ENCODE measurements at places on chromosomes 7 and 10. TPM values are rescaled to one million over a fixed set of nuclear protein-coding genes. Genes with fewer than 3 reads are reported as not detected.

- DNase-seq = no peak
- no peaks in the 10 kb centered on the region for H3K4me1 ChIP-seq
- no peaks in the 10 kb centered on the region for H3K27me3 ChIP-seq
- H3K27ac ChIP-seq = no peak overlapping the region
- H3K36me3 ChIP-seq = no peaks in the 10 kb centered on the region
- no peak overlapping the region for H3K4me3 ChIP-seq
Observed at GRCh38 chr7:66883716-66884115, 37.3 kb upstream of the TMEM248 start.

DNA sequence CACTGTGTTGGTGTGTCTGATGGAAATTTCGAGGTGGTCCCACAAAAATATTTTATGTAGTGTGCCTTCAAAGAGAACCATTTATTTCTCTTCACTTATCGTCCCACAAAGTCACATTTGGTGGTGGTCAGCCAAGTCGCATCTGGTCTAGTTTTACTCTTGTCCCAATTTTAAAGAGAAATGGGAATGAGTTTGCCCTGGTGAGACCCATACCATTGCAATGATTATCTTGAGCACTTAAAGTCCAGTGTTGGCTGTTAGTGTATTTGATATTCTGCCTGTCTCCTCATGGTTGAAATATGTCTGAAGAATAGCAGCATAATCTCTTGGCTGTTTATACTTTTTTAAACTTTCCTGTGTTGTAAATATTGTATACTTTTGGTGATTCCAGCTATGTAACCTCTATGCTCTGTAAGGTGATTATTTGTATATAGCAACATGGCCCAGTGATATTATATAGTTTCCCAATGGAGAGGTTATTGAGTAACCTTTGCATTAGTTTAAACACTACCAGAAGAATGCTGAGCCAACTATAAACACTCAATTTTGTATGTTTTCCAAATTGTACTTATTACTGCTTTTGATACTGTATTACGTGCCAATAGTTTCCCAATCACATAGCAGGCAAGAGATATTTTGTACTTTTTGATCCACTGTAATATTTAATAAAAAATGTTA, 172.2 kb downstream of the RTKN2 start:
- no peak for DNase-seq
- H3K36me3 ChIP-seq = peaks cover 18% of the 10 kb centered on the region
- no peak overlapping the region for H3K4me3 ChIP-seq

- no peak for DNase-seq
- no peak overlapping the region for H3K27ac ChIP-seq
- no peaks in the 10 kb centered on the region for H3K4me1 ChIP-seq
- no peak overlapping the region for H3K4me3 ChIP-seq
Observed at GRCh38 chr10:66575251-66575855, 350.5 kb upstream of the LRRTM3 start.

- H3K36me3 ChIP-seq = no peaks in the 10 kb centered on the region
- no peak overlapping the region for H3K27ac ChIP-seq
Observed at GRCh38 chr7:20010877-20011276, 206.3 kb downstream of the MACC1 start.

DNA sequence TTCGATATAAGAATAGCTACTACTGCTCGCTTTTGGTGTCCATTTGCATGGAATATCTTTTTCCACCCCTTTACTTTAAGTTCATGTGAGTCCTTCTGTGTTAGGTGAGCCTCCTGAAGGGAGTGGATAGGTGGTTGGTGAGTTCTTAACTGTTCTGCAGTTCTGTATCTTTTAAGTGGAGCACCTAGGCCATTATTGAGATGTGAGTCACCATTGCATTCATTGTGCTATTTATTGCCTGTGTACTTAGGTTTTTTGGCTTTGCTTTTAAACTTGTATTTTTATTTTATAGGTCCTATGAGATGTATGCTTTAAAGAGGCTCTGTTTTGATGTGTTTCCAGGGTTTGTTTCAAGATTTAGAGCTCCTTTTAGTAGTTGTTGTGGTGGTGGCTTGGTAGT, 1430.8 kb downstream of the REEP3 start:
- H3K27ac ChIP-seq = no peak overlapping the region
- DNase-seq = no peak
- no peaks in the 10 kb centered on the region for H3K36me3 ChIP-seq
- H3K4me1 ChIP-seq = no peaks in the 10 kb centered on the region

GRCh38 chr10:8543361-8544056, 489.0 kb downstream of the GATA3 start:
- H3K36me3 ChIP-seq = no peaks in the 10 kb centered on the region
- DNase-seq = peak; percentile 9
- no peaks in the 10 kb centered on the region for H3K27me3 ChIP-seq
- H3K27ac ChIP-seq = no peak overlapping the region

- no peak overlapping the region for H3K27ac ChIP-seq
Observed at GRCh38 chr10:71587941-71588573, 131.5 kb downstream of the C10orf105 start.

DNA sequence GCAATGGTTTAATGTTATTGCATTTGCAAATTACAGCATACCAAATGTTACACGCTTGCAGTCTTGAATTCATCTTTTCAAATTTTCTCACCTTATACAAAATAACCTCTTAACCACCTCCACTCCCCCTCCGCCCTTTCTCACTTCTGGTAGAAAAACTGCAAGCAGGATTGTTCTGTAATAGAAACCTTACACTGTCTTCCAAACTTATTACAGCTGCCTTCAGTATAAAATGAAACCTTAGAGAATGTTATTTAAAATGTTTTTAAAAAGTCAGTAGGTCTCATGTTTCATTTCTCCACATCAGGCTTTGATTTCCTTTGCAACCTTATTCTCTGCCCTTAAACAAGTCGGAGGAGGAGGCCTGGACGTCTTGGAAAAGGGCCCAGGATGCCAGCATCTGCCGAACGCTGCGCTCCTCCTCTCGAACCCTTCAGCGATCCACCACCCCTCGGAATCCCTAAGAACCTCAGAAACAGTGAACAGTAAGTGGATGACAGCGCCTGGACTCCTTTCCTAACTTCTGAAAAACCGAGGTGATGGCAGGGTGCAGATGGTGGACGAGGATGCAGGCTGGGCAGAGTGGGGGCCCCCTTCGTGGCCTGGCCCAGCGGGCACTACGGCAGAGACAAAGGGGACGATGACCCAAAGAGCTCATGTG, 74.0 kb downstream of the FGFR2 start:
- DNase-seq = no peak
- H3K4me1 ChIP-seq = no peaks in the 10 kb centered on the region
- no peaks in the 10 kb centered on the region for H3K36me3 ChIP-seq
- no peaks in the 10 kb centered on the region for H3K27me3 ChIP-seq

DNA sequence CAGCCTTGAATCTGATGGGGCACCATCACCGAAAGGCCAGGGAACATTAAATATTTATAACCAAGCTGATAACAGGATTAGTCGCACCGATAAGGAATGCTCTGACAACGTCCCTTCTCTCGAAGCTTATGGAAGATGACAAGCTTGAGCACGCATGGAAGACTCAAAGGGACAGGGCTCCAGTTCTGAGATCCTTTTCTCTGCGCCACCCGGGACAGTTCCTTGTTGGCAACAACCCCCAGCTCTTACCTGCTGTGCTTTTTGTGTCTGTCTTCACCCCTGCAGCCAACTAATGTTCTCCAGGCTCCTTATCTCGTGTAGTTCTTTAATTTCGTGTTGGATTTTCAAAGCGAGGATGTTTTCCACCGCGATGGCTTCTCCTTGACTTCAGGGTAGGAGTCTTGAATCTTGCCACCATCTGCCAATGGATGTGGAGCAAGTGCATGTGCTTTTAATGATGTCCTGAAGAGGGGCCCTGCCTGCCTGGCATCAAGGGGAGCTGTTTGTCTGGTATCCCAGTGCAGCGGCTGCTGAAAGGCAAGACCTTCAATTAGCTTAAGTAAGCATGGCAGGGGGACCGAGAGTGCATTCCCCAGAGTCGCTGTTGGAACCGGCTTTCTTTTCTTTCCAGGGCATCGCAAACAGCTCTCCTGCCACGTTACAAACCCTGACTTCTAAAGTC, 354 bp upstream of the FERD3L start:
- no peaks in the 10 kb centered on the region for H3K36me3 ChIP-seq
- no peak overlapping the region for H3K27ac ChIP-seq
- no peak for DNase-seq
- no peak overlapping the region for H3K4me3 ChIP-seq
- H3K4me1 ChIP-seq = no peaks in the 10 kb centered on the region

DNA sequence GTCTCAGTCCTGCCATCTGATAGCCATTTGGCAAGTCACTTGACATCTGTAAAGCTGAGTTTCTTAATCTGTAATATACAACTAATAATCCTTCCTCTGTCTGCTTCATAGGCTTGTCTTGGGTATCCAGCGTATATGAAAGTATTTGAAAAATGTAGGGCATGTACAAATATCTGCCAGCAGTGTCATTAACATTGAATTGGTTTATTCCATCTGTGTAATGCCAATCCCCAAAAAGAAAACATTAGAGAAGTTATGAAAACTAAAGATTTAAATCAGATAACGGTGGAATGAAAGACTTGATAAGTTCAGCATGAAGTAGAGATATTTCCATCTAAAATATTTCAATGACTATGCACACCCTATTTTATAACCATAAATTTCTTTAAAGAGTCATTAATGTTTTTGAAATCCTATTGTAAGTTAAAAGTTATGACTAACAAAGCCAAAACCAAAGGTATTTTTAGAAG, 9.8 kb upstream of the RTKN2 start:
- no peak overlapping the region for H3K4me3 ChIP-seq
- H3K4me1 ChIP-seq = no peaks in the 10 kb centered on the region
- H3K27ac ChIP-seq = no peak overlapping the region

DNA sequence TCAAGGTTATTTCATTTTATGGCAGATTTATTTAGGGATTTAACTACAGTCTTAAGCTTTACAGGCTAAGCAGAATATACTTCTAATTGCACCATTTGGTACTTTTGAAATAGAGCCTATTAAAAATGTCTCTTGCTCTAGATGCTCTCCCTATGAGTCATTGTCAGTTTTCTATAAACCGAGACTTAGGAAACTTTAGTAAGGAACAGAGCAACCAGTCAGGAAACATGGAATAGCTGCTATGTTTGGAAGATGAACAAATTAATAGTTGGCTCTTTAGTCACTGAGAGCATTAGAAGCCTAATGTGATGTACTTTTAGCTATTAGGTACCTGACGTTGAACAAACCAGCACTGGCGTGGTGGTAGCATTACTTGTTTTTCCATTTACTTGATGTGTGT, 35.3 kb downstream of the INPP5F start:
- no peaks in the 10 kb centered on the region for H3K36me3 ChIP-seq
- no peaks in the 10 kb centered on the region for H3K27me3 ChIP-seq
- no peak overlapping the region for H3K27ac ChIP-seq

DNA sequence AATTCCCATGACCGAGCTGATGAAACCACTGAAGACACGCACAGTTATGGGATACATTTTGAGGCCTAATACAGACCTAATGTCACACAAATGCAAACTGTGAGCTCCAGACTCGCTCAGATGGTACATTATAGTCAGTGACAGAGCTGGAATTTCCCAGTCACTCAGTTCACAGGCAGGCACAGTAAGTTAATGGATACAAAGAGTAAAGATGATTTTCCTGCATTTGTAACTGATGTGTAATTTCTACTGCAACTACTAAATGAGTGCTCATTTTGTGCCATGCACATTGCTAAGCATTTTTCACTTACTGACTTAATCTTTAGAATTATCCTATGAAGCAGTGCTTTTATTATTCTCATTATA, 56.5 kb downstream of the ENO4 start:
- H3K36me3 ChIP-seq = no peaks in the 10 kb centered on the region
- DNase-seq = no peak
- H3K27me3 ChIP-seq = no peaks in the 10 kb centered on the region
- H3K4me1 ChIP-seq = no peaks in the 10 kb centered on the region
- no peak overlapping the region for H3K27ac ChIP-seq

DNA sequence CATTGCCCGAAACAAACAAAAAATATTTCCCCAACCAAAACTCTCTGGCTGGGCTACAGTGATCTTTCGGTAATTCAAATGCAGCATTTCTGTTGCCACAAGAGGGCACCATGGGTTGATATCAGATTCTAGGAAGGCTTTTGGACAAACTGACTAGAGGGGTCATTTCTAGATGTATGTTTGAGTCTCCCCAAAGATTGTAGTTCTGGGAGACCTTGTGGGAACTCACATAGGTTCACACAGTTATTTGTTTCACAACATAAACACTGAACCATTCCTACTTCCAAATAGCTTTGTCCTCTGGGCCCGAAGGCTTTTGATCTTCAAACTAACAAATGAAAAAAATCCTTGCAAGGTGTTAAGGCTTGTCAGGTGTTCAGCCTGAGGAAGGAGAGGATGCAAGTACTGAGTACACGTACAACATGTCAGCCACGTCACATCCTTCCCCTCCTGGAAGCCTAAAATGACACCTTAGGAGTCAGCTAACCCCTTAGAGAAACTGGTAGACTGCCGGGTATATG, 37.0 kb upstream of the IL15RA start:
- no peaks in the 10 kb centered on the region for H3K36me3 ChIP-seq
- peak overlapping the region; percentile 82 for H3K27ac ChIP-seq
- DNase-seq = peak; percentile 88
- no peaks in the 10 kb centered on the region for H3K27me3 ChIP-seq

- H3K4me1 ChIP-seq = no peaks in the 10 kb centered on the region
- DNase-seq = no peak
Observed at GRCh38 chr10:71359364-71360046, 37.2 kb upstream of the CDH23 start.

The FANK1 gene
- total RNA-seq = not detected

The SPDYE5 gene
- 0.30 TPM for total RNA-seq

The ASIC3 gene
- total RNA-seq = 10.2 TPM

The PIK3CG gene
- total RNA-seq = 30.6 TPM

Measured in naive thymus-derived CD4-positive, alpha-beta T cell (primary cell).